Renal cortical epithelial cell (primary cell): ENCODE measurements at places on chromosomes 3 and 15. TPM values are rescaled to one million over a fixed set of nuclear protein-coding genes. Genes with fewer than 3 reads are reported as not detected.

LDHAL6B gene
- total RNA-seq = not detected in 2 replicates

SLC22A14 gene
- total RNA-seq = 0.45 TPM in 1 of 2 replicates, not detected in the other

SI gene
- not detected in 2 replicates for total RNA-seq

TF gene
- total RNA-seq = under 0.01 TPM in 1 of 2 replicates, not detected in the other

ADAMTSL3 gene
- 11.1 and 20.7 TPM in 2 replicates for total RNA-seq

ACOX2 gene
- 0.75 TPM in 1 of 2 replicates, not detected in the other for total RNA-seq

ZNF620 gene
- total RNA-seq = 3.3 and 5.8 TPM in 2 replicates

- no peak for DNase-seq
Observed at GRCh38 chr3:48592519-48593087, 2.5 kb downstream of the COL7A1 start.

GRCh38 chr3:195257454-195258448 lies 13.2 kb downstream of the XXYLT1 start:
- DNase-seq = no peak

DNA sequence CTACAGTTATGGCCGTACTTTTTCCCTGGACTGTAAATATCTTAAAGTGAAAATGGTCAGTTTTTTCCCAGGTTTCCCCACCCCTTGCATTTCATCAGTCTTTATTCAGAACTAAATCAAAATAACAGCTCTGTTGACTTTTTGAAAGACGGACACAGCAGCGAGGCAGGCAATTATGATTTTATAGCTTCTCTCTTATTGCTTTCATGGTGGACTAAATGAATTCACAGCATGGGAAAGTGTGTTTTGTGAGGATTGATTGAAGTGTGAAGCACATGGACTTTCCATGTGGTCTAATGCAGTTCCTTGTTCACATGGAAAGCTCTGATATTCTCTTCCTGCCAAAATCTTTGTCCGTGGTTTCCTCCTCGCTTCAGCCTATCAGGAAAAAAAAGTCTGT lies 268.7 kb upstream of the ARL6 start:
- DNase-seq = no peak

DNA sequence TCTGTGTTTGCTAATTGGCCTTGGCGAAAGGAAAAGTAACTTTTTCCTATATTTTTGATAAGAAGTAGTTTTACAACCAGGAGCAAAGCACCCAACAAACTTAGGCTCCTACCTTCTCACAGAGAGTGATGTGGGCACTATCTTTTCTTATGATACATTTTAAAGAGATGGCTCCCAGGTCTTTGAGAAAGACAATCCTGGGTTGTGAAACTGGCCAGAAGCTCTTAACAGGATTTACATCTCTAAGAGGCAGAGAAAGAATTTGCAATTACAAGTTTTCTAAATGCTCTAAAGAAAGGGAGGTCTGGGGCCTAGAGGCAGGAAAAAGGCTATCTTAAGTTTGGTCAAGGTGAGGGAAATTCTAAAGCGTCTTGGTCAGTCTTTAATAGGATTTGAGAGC lies 609.7 kb downstream of the VGLL3 start:
- DNase-seq = no peak

DNA sequence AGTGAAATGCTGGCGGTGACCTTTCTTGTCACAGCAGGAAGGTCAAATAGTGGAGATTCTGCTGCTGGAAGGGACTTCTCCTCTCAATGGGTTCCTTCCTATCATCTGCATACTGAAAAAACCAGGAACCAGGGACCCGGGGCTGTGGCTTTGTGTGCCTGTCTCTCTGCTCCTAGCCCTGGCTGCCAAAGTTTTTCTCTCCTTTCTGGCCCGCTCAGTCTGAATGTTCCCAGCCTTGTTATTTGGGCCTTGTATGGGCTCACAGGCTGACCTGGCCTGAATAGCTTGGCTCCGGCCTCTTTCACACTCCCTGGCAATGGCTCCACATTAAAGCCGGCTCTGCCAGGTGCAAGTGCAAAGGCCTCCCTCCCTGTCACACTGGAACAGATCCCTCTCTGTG lies 94.7 kb downstream of the LRIG1 start:
- no peak for DNase-seq

GRCh38 chr3:181689546-181689945 lies 22.2 kb upstream of the SOX2 start:
- no peak for DNase-seq

- DNase-seq = no peak
Observed at GRCh38 chr15:68307131-68307928, 29.8 kb downstream of the FEM1B start.

- DNase-seq = peak; percentile 21
Observed at GRCh38 chr3:194218646-194219453, 82.9 kb downstream of the HES1 start.
